ENCODE measurements at places on chromosomes 3 and 15. TPM values are rescaled to one million over a fixed set of nuclear protein-coding genes. Genes with fewer than 3 reads are reported as not detected.

- DNase-seq, result no peak
These were observed 5.6 kb downstream of the ACAD9 start for GRCh38 chr3:128884992-128885391.

GATM gene
- total RNA-seq, result not detected

GRCh38 chr3:70111411-70111810 lies 111.9 kb downstream of the SAMMSON start:
- no peak for DNase-seq

DNA sequence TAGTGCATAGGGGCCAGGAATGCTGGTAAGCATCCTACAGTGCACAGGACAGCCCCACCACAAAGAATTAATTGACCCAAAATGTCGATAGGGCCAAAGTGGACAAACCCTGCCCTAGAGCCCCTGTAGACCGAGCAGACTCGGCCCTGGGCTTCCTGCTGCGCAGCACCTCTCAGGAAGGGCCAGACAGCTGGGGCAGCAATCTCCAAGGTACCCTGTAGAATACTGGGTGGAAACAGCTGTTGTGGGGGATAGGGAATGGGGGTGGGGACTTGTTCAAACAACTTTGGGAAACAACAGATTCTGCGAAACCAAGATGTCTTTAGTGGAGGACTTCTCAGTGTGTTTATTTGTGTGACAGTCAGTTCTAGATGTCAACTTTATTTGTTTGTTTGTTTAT lies 67.1 kb downstream of the MRPL46 start:
- DNase-seq, result no peak

CFAP20DC gene
- total RNA-seq, result 2.4 TPM

ZNF662 gene
- total RNA-seq, result 0.40 TPM

DNA sequence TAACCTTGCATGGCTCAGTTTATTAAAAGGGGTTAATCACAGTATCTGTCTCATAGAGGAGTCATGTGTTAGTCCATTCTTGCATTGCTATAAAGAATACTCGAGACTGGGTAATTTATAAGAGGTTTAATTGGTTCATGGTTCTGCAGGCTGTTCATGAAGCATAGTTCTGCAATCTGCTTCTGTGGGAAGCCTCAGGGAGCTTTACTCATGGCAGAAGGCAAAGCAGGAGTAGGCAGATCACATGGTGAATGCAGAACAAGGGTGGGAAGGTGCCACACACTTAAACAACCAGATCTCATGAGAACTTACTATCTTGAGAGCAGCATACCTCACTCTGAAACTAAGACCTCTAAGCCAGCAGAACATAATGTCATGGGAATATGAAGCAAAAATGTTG lies 42.2 kb upstream of the PTX3 start:
- DNase-seq, result no peak

GRCh38 chr3:137065381-137065780 lies 107.6 kb downstream of the IL20RB start:
- DNase-seq, result no peak

CLRN1 gene
- total RNA-seq, result not detected

GRCh38 chr3:124088801-124089200 lies 96.9 kb upstream of the ROPN1 start:
- no peak for DNase-seq

SLC28A1 gene
- total RNA-seq, result not detected

NTRK3 gene
- 0.10 TPM for total RNA-seq

CCR9 gene
- total RNA-seq, result not detected

SNX22 gene
- total RNA-seq, result 2.3 TPM

DNA sequence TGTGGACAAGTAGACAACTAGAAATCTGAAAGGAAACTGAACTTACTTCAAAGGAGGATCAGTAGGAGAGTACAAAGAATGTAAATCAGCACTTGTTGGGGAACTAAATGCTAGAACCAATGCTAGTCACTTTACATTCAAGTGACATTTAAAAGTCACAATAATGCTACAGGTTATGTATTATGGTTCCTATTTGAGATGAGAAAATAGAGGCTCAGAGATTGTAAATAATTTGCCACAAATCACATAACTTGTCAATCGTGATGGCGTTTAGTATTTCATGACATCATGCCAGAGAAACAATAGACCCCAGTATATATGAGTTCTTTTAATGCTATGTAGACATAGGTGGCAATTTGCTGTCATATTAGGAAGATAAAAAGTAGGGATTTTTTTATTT lies 467.8 kb upstream of the CBLB start:
- no peak for DNase-seq

DNA sequence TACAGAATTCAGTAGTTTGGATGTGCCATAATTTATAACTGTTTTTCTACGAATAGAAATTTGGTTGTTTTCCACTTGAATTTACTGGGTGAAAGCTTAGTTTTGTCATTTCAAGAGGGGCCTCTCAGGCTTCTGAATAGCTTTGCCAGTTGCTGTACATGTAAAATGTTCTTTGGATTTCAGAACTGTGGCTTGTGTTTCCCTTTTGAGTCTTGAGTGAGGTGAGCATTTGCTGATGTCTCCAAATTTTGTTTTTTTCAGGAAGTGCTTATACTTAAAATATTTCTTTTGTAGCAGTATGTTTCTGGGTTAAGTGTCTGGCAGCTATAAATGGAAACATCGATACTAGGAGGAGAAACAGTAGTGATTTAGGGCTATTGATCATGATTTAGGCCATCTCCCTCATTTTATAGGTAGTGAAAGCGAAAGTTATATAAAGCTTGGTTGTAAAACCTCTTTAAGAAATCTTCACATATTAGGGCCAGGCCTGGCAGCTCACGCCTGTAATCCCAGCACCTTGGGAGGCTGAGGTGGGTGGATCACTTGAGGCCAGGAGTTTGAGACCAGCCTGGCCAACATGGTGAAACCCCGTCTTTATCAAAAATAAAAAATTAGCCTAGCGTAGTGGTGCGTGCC lies 9.2 kb upstream of the TRAK1 start:
- DNase-seq, result no peak

GRCh38 chr3:128505771-128506170 lies 12.8 kb upstream of the GATA2 start:
- peak; percentile 49 for DNase-seq

- DNase-seq, result no peak
These were observed 203.3 kb upstream of the GRM7 start for GRCh38 chr3:6657591-6657990.

DNA sequence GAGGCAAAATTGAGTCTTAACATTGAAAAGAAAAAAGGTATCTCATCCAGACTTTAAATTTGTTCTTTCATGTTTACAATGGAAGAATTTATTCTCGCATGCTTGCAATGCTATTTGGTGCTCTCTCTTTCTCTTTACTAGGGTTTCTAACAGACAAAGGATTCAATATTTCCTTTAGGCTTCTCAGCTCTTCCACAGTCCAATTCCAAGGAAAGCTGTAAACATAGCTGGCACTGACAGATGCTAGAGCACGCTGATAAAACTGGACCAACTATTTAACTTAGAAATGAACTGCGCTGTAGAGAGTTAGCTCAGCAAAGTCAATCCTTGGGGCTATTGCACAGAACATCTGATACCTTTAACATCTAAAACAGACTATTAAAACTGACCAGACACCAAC lies 81.3 kb downstream of the PDZRN3 start:
- no peak for DNase-seq

- no peak for DNase-seq
These were observed 40.4 kb downstream of the GPD1L start for GRCh38 chr3:32146746-32147211.

- no peak for DNase-seq
These were observed 100.6 kb downstream of the OXNAD1 start for GRCh38 chr3:16365491-16366128.

DNA sequence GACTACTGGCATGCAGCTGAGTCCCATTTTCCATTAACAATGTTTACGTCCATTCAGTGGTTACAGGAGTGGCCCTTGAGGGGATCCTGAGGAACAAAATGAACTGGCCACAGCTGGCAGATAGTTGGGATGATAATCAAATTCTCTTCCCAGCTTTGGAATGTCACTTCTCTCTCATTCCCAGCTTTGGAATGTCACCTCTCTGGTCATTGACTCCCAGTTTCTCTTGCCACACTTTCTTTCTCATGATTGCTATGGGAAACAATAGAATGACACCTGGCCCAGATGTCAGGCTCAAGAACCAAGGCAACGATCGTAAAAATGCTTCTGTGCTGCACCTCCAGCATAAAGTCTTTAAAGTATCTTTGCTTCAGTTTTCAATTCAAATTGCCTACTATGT lies 34.0 kb downstream of the ATP13A4 start:
- DNase-seq, result no peak

GRCh38 chr3:64173563-64173962 lies 51.7 kb downstream of the PRICKLE2 start:
- DNase-seq, result no peak

AZI2 gene
- total RNA-seq, result 43.4 TPM

- DNase-seq, result no peak
These were observed 659.1 kb downstream of the SI start for GRCh38 chr3:164419220-164419619.

- DNase-seq, result no peak
These were observed 82.5 kb downstream of the AGBL1 start for GRCh38 chr15:86162172-86162591.

GRCh38 chr3:49006408-49007067 lies 653 bp upstream of the WDR6 start:
- no peak for DNase-seq

SLC2A2 gene
- total RNA-seq, result not detected

DNA sequence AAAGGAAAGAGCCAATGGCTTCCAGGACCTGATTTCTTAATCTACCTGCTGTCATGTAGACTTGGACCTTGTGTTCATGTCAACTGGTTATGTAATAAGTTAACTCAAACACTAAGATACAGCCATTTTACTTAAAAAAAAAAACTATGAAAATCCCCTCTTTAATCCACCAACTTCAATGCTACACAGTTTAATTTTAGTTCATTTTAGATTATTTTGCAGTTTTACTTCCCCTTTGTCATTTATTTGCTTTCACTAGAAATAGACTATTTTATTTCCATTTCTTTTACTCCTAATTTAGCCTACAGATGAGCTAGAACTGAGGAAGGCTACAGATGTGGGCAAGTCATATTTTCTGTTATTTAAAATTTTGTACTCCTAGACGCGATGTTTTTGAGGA lies 10.7 kb upstream of the DNAJC13 start:
- DNase-seq, result no peak

DNA sequence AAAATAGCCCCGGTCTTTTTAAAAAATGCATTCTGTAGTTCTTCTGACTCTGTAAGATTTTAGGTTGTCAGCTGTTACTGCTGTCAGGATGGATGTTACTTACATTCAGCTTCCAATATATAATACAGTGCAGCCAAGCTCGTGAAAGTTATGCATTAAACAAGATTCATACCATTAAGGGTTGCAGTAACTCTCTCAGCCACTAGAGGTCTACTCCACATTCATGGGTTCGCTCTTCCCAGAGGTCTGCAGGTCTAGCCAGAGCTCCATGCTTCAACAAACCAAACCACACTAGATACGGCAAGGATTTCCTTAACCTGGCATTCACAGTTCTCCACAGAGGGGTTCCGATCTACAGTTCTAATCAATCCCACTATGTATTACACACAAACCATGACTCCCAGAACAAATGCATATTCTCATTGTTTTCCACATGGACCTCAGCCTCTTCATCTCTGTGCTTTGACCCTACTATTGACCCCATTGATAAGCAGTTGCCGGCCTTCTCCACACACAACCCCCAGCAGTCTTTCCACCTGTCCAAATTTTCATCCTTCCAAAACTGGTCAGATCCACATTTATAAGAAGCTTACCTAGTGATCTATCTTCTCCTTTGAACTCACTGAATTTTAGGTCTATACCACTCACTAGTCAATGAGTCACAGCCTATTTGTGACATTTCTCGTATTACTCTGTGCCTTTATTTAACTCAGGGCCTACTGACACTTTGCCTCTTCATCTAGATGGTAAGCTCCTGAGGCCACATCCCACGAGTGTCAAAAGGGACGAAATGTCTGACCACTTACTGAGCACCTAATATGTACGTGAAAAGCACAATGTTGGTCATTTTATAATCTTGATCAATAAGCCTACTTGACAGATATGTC lies 33.7 kb downstream of the RORA start:
- peak; percentile 54 for DNase-seq

CTXND1 gene
- total RNA-seq, result not detected

GRCh38 chr15:41396111-41396510 lies 6.2 kb downstream of the NDUFAF1 start:
- DNase-seq, result no peak

- no peak for DNase-seq
These were observed 17.8 kb downstream of the ZBTB38 start for GRCh38 chr3:141386126-141386488.

- no peak for DNase-seq
These were observed 31.9 kb upstream of the WNT5A start for GRCh38 chr3:55519019-55519418.

VEPH1 gene
- 91.1 TPM for total RNA-seq

CACNA2D2 gene
- 0.56 TPM for total RNA-seq

- DNase-seq, result peak; percentile 94
These were observed 33.6 kb downstream of the TMEM45A start for GRCh38 chr3:100525753-100526612.

GRCh38 chr3:41018855-41019254 lies 180.4 kb upstream of the CTNNB1 start:
- DNase-seq, result no peak

ARPP21 gene
- total RNA-seq, result not detected

DNA sequence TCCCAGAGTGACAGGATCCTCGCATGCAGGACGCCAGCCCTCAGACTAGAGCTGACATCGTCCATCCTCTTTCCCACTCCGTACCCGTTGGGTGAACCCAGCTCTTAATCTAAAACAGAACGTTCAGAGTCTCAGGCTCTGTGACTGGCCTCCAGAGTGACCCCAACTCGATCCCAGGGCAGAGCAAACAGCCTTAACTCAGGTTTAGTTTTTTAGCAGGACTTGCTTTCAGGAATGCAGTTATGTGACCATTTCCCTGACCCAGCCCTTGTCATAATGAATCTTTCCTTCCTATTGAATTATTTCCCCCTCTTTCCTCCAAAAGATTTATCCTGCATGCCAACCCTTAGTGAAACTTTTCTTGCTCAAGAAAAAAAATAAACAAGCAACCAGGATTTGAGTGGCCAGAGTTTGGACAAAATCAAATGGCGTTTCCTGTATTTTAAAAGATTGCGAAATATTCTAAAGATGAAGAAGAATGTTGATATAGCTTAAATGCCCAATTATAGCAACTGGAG lies 47.8 kb upstream of the RARB start:
- no peak for DNase-seq

DNA sequence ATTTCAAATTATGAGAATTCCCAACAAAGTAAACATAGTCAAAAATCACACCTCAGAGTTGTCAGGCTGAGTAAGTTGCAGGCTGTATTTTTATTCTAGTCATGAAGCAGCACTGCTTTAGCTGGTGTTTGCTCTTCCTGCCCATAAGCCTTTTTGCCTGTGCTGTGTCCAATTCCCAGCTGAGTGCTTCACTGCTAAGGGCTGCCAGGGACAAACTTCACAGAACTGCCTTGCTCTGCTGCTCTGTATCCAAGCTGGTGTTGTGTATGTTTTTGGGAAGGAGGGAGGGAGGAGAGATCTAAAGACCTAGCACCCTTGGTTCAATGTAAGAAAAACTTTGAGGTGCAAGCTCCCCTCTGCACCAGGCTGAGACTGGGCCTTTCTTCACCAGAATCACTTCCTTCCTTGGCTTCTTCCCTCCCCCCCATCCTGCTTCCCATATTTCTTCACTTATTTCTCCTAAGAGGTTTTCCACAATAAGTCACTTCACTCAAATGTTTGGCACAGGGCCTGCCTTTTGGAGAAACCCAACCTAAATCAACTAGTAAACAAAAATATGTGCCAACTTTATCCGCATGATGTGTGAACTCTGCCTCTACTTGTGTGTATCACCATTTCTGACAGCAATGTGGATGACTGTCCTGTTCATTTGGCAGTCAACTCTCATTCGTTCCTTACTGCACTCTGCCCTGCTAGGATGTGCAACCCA lies 156.1 kb downstream of the TBL1XR1 start:
- no peak for DNase-seq

PLA2G4E gene
- total RNA-seq, result 0.07 TPM

Measured in HT1080 (cell line).